NCI-H524 treated with DMSO at 0.1 percent for 48 hours (cell line): ENCODE measurements at places on chromosomes 1 and 21.

GRCh38 chr1:191255354-191256054, 777.8 kb upstream of the BRINP3 start:
- no peak for DNase-seq

DNA sequence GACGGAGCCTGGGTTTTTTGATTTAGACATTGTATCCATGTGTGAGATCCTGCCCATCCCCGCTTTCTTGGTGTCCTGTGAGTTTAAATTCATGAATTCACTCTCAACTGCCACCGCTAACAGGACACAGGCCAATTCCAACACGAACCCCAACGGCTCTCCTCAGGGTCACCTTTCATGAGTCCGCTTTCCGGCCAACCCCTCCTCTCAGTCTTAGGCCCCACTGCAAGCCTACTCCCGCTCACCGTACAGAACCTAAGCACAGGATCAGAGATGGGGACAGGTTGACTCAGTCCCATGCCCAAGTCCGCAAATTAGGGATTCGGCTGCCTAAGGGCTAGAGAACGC, 238 bp upstream of the SCP2 start:
- no peak for DNase-seq

- peak; percentile 95 for DNase-seq
Observed at GRCh38 chr1:1847061-1847850, 43.6 kb downstream of the GNB1 start.

DNA sequence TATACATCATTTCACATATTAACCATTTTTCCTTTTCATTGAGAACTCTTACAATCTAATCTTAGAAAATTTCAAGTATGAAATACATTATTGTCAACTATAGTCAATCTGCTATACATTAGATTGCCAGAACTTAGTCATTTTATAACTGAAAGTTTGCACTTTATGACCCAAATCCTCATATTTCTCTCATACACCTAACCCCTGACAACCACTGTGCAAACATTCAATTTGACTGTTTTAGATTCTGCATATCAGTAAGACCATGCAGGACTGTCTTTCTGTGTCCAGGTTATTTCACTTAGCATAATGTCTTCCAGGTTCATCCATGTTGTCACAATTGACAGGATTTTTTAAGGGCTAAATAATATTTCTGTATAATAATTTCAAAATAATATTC, 1299.0 kb upstream of the B3GALT2 start:
- DNase-seq: no peak

GRCh38 chr1:214270097-214270650, 10.8 kb upstream of the SMYD2 start:
- no peak for DNase-seq

DNA sequence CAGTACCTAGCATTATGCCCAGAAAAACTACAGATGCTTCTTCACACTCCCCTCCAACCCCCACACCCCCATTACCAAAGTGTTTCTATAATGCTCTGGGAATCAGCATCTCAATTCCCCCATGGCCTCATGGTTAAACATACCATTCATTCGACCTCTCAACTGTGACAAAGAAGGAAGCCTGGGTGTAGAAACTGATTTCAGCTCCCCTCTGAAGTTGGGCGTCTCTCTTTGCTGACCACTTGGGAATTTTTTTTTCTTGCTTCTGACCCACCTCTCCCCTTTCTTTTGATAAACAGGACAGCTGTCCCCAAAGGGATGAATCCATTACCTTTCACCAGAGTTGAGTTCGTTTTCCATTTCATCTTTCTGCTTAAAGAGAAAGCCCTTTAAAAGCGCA, 116.4 kb upstream of the HOOK1 start:
- no peak for DNase-seq

- no peak for DNase-seq
Observed at GRCh38 chr1:65980237-65980636, 187.5 kb downstream of the PDE4B start.

DNA sequence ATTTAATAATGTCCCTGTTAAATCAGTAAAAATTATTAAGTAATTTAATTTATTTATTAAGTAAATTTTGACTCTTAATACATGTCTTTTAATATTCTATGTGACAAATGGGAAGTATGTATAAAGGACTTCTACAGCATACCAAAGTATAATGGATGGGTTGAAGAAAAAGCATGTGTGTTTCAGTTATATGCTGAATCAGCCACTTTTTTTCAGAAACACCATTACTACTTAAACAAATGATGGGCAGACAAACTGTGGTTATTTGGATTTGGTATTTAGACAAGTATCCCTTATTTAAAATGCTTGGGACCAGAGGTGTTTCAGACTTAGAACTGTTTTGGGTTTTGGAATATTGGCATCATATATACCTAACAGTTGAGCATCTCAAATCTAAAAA, 176.3 kb upstream of the DMRTA2 start:
- no peak for DNase-seq

GRCh38 chr1:3880429-3881192, 19.5 kb downstream of the C1orf174 start:
- DNase-seq: no peak

GRCh38 chr1:53981220-53981619, 35.1 kb downstream of the LRRC42 start:
- DNase-seq: no peak

DNA sequence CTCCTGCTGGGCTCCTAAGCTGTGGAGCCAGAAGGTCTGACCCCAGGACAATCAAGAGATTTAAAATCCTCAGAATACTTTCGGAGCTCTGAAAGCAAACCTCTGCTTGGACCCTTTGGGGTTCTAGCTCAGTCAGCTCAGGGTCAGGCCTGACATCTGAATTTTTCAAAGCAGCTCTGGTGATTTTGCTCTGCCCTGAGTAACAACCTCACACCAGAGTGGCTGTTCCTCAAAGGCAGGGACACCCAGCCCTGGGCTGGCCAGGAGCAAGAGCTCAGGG, 11.9 kb downstream of the SLC1A7 start:
- DNase-seq: no peak

DNA sequence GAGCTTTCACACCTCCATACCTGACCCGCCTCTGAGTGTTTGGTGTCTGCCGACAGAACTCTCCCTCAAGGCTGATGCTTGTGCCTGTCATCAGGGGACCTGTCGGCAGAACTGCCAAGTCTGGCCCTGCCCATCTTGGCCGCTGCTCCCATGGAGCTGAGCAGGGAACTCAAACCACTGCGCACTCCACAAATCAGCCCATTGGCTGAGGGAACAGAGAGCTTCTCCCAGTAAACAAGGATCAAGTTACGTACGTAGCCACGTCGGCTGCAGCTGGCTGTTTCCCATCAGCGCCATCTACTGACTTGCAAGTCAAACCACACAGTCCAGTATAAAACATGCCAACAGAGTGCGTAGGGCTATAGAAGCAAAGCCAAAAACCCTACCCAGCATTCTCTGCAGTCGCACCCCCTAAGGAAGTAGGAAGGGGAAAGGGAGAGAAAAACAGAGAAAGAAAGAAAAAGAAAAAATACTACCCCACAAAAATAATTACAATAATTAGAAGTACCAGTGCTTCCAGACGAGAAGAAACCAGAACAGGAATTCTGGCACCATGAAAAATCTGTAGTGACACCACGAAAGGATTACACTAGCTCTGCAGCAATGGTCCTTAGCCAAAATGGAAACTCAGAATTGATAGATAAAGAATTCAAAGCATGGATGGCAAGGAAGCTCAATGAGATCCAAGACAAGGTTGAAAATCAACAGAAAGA, 13.1 kb downstream of the KRTAP13-1 start:
- peak; percentile 91 for DNase-seq

- peak; percentile 16 for DNase-seq
Observed at GRCh38 chr21:37758982-37759381, 157.3 kb downstream of the KCNJ6 start.

GRCh38 chr1:69421286-69421685, 146.4 kb upstream of the LRRC7 start:
- DNase-seq: no peak

- no peak for DNase-seq
Observed at GRCh38 chr1:172085317-172085716, 244.0 kb downstream of the DNM3 start.

- DNase-seq: no peak
Observed at GRCh38 chr1:78229344-78229743, 183.6 kb downstream of the GIPC2 start.

GRCh38 chr21:27206368-27206982, 239.6 kb upstream of the ADAMTS5 start:
- no peak for DNase-seq

DNA sequence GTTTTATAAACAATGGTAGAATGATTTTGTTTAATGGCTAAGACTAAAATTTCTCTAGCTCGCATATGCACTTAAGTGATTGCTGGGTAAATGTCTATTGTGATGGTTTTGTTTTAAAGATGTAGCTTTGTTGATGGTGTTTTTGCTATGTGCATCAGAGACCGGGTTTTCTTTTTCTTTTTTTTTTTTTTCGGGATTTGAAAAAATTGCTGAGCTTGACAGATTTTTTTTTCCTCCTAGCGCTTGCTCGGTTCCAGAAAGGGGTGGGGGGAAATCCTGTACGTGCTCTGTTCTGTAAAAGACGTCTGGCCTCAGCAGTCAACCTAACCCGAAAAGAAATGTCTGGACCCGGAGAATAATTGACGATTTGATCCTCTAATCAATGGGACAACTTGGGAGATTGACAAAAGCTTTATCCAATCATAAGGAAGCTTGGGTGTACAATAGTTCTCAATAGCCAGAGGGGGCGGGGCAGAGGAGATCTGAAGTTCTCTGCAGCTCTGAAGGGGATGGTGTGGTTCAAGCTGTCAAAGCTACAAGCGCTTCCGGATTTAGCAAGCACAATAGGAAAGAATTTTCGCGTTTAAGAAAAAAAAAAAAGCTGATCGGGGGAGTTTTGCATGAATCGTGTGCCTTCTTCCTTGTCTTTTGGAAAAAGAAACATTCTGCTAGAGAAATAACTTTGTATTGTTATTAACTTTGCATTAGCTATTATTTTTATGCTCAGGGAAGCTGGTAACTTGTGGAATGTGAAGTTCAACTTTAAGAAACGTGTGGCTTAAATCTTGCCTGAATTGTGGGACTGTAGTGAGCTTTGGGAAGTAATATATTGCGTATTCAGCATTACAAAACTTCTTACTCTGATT, 4.5 kb upstream of the NFIA start:
- DNase-seq: peak; percentile 97

GRCh38 chr21:42097860-42098454, 26.8 kb downstream of the UMODL1 start:
- DNase-seq: no peak

GRCh38 chr1:40830419-40830943, 31.7 kb downstream of the CITED4 start:
- no peak for DNase-seq

GRCh38 chr1:199821029-199821779, 206.3 kb upstream of the NR5A2 start:
- no peak for DNase-seq

DNA sequence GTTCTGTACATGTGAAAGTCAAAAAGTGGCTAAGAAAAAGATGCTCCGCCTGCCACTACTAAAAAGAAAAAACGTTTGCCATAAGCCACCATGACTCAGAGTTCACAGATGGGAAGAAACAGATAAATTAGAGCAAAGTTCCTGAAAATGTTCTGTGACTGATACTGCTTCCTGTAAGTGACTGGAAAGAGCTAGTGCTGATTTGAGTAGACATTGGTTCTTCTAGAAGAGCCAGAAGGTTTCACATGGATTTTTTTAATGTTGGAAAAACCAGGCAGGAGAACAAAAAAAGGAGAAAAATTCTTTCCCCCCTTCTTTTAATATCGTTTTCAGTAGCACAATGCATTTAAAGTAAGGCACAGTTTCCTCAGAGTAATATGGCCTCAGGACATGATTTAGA, 221.4 kb downstream of the HLX start:
- no peak for DNase-seq

DNA sequence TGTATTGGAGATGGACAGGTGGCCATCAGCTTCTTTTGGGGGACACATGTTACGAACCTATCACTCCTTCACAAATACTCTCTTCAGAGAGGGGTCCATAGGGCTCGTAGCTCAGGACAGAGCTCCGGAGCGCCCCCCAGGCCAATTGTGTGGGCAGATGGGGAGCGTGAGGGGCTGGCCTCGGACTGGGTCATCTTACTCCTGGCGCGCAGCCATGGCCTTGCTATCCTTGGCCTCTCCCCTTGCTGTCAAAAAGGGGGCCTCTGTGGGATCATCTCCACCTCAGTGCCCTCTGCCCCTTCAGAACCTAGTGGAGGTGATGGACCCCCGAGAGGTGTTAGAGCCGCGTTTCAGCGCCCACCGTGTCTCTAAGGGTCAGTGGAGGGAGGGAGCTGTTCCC, 35.0 kb downstream of the ATP5PO start:
- DNase-seq: no peak

DNA sequence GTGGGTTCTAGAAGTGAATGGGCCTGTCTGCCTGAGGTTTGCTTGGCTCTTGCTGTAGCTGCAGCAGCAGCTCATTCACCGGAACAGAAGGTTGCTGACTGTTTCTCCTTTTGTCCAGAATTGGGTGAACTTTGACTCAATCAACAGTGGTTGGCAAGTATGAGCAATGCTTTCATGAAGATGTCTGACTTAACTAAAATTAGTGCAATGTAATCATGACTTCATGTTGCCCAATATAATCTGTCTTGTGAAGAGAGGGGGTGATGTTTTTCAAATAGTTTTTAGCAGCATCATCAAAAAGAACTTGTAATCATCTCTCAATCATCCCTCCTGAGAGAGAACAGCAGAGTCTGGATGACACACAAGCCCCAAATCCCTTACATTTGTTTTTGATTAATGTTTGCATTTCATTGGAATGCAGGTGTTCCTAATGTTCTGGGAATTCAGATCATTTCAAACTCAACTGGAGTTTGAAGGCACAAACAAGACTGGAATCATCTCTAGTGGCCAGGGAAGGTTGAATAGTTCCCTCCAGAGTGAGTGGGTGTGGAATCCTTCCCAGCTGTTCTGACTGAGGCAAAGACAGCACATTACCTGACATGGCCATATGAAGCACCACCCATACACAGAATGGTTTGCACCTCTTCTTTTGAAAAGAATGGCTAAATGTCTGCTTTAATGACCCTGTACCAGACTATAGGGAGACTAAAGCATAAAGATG, 82.9 kb downstream of the HLX start:
- DNase-seq: no peak

DNA sequence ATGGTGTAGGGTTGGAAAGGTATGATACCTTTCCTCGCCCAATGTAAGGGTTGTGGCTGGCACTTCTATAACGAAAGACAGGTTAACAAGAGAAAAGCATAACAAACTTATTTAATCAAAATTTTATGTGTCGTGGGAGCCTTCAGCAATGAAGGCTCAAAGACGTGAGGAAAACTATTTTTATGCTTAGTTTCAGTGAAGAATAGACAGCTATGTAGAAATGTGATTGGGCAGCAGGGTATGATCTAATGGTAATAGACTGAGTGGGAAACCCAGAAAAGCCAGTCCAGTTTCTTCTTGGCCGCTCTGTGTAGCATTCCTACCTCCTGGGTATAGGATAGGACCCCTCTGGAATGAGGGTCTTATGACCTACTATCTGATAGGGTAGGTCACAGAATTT, 464.7 kb downstream of the ADGRL2 start:
- DNase-seq: no peak

GRCh38 chr1:56920591-56921001, 45.2 kb downstream of the C8B start:
- DNase-seq: no peak

GRCh38 chr1:61226791-61227567, 144.6 kb downstream of the NFIA start:
- DNase-seq: peak; percentile 79
